HepG2 (cell line): ENCODE measurements at places on chromosomes 6 and 20. TPM values are rescaled to one million over a fixed set of nuclear protein-coding genes. Genes with fewer than 3 reads are reported as not detected.

The CCN2 gene
- 29.6 and 34.7 TPM in 2 replicates for total RNA-seq

The MATN4 gene
- not detected in 2 replicates for total RNA-seq

The ETV7 gene
- not detected in 2 replicates for total RNA-seq

The CNBD2 gene
- 12.4 and 13.8 TPM in 2 replicates for total RNA-seq

The RPS10 gene
- 2,909 and 3,503 TPM in 2 replicates for total RNA-seq

The WFDC5 gene
- not detected in 2 replicates for total RNA-seq

The BEND6 gene
- 0.20 and 0.25 TPM in 2 replicates for total RNA-seq

The SAPCD1 gene
- 0.56 and 2.5 TPM in 2 replicates for total RNA-seq

The FAM162B gene
- not detected in 2 replicates for total RNA-seq

The CENPW gene
- total RNA-seq: 94.7 and 133 TPM in 2 replicates

The PM20D2 gene
- 26.3 and 35.8 TPM in 2 replicates for total RNA-seq

The TREML2 gene
- not detected in 2 replicates for total RNA-seq

The LBP gene
- total RNA-seq: 0.20 TPM in 1 of 2 replicates, not detected in the other

The SLC22A3 gene
- total RNA-seq: 20.1 and 31.5 TPM in 2 replicates

The SCAND1 gene
- 86.3 and 109 TPM in 2 replicates for total RNA-seq

The MBOAT1 gene
- not detected in 2 replicates for total RNA-seq

The APCDD1L gene
- total RNA-seq: not detected in 2 replicates

The FAXC gene
- 0.11 and 0.35 TPM in 2 replicates for total RNA-seq

The TMEM200A gene
- total RNA-seq: not detected in 2 replicates

The HLA-DQA1 gene
- not detected in 2 replicates for total RNA-seq
